ENCODE measurements at places on chromosomes 5 and 9.
A peak's percentile ranks its signal among the peaks of the same experiment; 100 is the strongest.

- no peak for DNase-seq
These were observed 25.8 kb upstream of the SREK1 start for GRCh38 chr5:66118304-66118703.

DNA sequence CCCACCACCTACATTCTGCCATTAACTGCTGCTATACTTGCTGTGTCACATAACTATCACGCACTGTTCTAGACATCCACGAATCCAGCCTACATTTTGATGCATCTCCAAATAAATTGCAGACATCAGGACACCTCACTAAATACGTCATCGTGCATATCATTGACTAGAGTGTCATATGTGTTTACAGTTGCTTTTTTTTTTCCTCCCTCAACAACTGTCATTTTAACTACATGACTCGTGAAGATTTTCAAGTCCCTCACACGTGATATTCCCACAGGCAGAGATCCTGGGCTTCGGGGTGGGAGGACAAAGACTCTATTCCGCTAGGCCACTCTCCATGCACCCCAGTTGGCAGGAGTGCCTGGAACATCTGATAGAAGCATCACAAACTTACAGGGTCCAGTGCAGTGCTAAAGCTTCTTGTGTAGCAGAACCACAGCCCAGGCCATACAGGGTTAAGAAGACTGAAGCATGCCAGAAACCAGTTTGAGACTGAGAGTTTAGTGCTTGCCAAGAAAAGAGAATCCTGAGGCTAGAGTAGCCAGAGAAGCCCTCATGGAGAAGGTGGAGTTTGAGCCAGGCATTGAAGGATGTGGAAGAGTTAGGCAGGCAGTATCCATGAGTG is 1.1 kb downstream of the PCYOX1L start:
- peak; percentile 59 for DNase-seq

DNA sequence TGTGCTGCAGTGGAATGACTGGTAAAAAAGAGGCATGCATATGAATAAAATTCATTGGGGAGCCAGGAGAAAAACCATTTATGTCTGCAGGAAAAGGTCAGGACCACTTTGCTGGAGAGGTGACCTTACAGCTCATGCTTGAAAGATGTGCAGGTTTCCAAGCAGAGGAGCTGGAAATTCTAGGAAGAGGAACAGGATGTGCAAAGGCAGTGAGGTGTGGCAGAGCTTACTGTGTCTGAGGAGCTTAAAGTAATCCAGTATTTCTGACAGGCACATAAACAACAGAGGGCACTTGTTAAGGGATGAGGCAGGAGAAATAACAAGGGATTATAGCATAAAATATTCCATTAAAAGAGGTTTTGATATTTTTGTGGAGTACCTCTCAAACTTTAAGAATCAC is 203.2 kb downstream of the CD180 start:
- no peak for DNase-seq

DNA sequence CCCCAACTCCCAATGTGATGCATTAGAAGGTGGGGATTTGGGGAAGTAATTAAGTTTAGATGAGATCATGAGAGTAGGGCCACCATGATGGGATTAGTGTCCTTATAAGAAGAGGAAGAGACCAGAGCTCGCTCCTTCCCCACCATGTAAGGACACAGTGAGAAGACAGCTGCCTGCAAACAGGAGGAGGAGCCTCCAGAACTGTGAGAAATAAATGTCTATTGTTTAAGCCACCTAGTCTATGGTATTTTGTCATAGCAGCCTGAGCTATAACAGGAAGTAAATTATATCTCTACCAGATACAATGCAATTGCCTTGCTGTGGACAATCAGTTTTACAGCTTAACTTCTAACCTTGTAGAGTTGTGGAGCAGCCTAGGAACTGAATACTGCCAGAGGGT is 58.0 kb downstream of the ANKRD33B start:
- no peak for DNase-seq

- DNase-seq = no peak
These were observed 75.4 kb downstream of the SLF1 start for GRCh38 chr5:94693845-94694370.

DNA sequence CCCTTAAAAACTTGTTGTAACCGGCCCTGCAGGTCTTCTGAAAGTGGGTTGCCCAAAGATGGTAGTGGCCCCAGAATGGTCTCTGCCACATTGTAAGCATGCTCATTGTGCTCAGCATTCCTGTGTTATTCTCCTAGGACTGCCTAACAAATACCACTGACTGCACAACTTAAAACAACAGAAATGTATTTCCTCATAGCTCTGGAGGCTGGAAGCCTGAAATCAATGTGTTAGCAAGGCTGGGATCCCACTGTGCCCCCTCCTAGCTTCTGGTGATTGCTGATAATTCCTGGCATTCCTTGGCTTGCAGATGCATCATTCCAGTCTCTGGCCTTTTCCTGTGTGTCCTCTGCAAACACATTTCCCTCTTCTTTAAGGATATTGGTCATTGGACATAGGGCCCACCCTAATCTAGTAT is 3.4 kb upstream of the GCNT4 start:
- DNase-seq = no peak

All from CD4-positive, alpha-beta memory T cell (primary cell).